ENCODE measurements at places on chromosomes 7 and 10. TPM values are rescaled to one million over a fixed set of nuclear protein-coding genes. Genes with fewer than 3 reads are reported as not detected.

GRCh38 chr7:151087245-151088018, 1.2 kb downstream of the AGAP3 start:
- no peak for DNase-seq

GRCh38 chr7:42549866-42550485, 313.0 kb upstream of the GLI3 start:
- no peak for DNase-seq

DNA sequence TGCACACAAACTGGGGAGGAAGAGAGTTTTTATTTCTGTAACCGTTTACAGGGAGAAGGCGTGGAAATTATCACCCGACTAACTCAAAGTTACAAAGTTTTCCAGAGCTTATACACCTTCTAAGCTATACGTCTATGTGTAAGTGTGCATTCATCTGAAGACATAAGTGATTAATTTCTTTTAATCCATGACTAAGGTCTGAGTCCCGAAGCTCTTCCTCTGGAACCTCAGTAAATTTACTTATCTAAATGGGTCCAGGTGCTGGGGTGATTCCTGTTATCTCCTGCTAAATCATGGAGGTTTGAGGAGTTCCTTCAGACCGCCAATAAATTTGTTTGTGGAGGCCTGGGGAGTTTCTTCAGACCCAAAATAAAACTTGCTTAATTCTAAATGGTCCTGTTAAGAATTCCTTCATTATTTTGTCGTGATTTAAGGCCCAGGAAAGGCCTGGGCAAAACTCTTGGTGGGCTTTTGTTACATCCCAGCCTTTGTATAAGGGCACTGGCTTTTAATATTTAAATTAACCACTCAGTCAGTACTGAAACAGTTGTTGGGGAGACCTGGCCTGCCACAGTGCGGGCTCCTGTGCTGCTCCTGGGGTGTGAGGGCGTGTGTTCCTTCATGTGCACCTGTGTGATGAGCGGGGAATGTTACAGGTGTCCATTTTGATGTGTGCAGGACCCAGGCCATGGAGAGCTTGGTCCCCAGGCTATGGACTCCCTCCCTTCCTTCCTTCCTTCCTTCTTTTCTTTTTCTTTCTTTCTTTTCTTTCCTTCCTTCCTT, 5.8 kb upstream of the METTL27 start:
- no peak for DNase-seq

DNA sequence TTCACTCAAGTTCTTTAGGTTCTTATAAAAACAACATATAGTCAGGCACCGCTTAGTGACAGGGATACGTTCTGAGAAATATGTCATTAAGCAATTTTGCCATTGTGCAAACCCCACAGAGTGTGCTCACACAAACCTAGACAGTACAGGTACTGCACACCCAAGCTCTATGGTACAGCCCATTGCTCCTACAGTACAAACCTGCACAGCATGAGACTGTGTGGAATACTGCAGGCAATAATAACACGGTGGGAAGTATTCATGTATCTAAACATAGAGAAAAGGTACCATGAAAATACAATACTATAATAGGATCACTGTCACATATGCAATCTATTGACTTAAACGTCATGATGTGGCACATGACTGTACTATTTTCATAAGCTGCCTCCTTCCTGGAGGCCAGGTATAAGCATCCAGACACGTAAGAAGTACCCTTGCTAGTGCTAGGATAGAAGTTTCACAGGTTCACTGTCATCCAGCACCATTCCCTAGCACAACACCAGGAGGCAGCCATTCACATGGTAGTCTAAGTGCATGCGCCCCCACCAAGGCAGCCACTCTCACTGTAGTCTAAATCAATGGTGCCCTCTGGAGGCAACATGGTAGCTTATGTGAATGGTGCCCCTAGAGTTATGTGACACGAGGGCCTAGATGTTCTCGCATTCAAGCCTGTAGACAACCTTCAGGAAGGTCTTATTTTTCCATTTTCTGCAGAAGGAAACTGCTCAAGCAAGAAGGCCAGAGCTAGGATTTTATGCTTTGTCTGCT, 98.5 kb downstream of the ARHGAP22 start:
- peak; percentile 29 for DNase-seq

Gene LDB3
- 0.17 TPM for total RNA-seq

Gene ACSM6
- not detected for total RNA-seq

Gene UFSP1
- total RNA-seq = 7.0 TPM
